ENCODE measurements at places on chromosomes 2 and 18. TPM values are rescaled to one million over a fixed set of nuclear protein-coding genes. Genes with fewer than 3 reads are reported as not detected.

The FBXO48 gene
- 1.8 TPM for total RNA-seq

The ELOA2 gene
- not detected for total RNA-seq

The CNTNAP5 gene
- not detected for total RNA-seq

DNA sequence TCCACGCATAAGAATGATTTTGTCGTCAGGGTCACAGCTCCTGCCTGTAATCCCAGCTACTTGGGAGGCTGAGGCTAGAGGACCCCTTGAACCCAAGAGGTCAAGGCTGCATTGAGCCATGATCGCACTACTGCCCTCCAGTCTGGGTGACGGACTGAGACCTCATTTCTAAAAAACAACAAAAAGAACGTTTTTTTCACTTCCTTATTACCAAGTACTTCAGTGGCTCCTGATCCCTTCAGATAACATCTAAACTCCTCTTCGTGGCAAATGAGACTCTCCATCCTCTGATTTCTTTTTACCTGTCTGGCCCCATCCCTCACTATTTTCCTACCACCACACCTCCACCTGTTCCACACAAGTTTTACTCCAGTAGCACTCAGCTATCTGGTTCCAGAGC lies 105.4 kb upstream of the TLK1 start:
- no peaks in the 10 kb centered on the region for H3K36me3 ChIP-seq
- H3K27ac ChIP-seq = no peak overlapping the region
- H3K4me3 ChIP-seq = no peak overlapping the region

DNA sequence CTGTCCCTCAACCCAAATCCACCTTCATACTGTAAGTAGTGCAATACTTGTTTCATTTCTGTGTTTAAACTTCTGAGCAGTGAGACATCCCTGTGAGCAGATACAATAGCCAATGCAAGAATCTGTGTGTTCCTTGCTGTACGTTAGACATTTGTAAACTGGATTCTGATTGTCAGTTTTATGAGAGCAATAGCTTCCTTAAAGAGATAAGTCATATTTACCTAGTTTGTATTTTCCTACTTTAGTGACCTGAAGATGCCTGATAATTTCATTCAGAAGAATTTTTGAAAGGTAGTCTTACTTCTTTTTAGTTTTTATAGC lies 90.7 kb downstream of the DPP4 start:
- no peak for DNase-seq
- no peak overlapping the region for H3K27ac ChIP-seq
- H3K4me3 ChIP-seq = no peak overlapping the region
- no peaks in the 10 kb centered on the region for H3K4me1 ChIP-seq
- H3K27me3 ChIP-seq = no peaks in the 10 kb centered on the region

DNA sequence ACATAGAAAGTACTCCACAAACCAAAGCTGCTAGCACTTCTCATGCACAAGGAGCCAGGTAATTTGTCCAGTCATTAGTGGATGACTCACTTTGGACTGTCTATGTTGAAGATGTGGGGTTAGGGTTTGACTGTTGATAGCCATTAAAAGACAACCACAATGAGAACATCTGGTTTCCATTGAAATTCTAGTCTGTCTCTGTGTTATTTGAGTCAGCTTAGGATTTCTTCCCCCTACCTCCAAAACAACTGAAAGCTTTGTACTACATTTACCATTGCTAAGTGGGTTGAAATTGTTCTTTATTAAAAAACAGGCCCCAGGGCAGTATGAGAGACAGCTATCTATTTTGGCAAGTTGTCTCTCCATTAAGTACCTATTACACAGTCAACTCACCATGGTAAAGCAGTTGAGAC lies 50.2 kb upstream of the ANKRD44 start:
- H3K27me3 ChIP-seq = no peaks in the 10 kb centered on the region
- no peaks in the 10 kb centered on the region for H3K4me1 ChIP-seq
- no peak overlapping the region for H3K4me3 ChIP-seq
- no peak for DNase-seq
- H3K27ac ChIP-seq = no peak overlapping the region

DNA sequence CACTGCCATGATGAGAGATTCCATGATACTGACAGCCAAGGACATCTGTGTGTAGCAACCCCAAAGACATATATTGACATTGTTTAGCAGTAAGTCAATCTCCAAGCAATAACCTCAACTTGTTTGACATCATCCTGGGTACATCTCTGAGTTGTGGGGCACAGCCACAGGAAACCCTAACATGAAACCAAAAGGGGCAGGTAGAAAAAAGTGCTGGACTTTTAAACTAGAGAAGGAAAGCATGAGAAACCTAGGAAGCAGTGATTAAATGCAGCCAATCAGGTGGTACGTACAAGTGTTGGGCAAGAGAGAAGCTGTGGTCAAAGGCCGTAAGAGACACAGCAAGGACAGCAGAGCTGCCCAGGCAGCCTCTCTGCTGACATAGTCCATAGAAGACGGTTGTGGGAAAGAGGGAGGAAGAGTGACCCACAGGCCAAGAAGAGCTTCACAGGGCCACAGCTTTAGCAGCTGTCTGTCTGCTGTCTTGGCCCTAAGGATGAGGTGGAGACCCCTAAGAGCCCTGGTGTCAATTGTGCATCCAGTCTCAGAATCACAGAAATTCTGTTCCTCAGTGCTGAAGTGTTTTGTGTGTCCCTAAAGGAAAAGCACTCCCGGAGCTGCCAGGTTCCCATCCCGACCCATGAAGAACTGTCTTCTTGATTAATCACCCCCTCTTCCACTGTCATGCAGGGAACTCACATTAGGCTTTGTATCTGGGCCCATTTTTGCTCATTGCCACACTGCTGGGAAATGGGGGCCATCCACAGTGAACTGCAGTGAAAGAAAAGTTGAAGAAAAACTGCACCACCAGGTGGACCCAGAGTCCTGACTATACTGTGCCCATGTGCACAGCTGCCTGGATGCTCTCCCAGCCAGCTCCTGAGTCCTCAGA lies 25.4 kb upstream of the CHN1 start:
- peak overlapping the region; percentile 27 for H3K27ac ChIP-seq
- H3K27me3 ChIP-seq = no peaks in the 10 kb centered on the region
- H3K4me1 ChIP-seq = no peaks in the 10 kb centered on the region
- H3K36me3 ChIP-seq = no peaks in the 10 kb centered on the region
- no peak for DNase-seq

- H3K27ac ChIP-seq = no peak overlapping the region
- no peak for DNase-seq
These were observed 777.8 kb upstream of the RAB6C start for GRCh38 chr2:129201696-129202095.

DNA sequence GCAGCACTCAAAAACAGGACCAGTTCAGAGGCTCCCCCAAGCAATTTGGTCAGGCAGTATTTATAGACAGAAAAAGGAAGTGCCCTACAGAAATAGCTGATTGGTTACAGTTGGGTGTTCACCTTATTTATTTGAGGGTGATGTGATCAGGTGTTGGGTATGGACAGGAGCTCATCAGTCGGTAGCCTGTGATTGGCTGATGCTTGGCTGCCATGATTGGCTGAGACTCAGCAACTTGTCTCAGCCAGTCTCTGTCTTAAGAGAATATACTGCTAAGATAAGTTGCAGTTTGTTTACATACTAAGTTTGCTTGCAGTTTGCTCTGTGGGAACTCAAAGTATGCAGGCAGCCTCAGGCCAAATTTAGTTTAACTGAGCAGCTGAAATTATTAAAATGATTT lies 9.4 kb downstream of the ABCG8 start:
- no peak for DNase-seq
- H3K4me3 ChIP-seq = no peak overlapping the region
- no peak overlapping the region for H3K27ac ChIP-seq
- H3K36me3 ChIP-seq = no peaks in the 10 kb centered on the region
- H3K4me1 ChIP-seq = no peaks in the 10 kb centered on the region
- no peaks in the 10 kb centered on the region for H3K27me3 ChIP-seq
